ENCODE measurements at places on chromosomes 16 and 17.

DNA sequence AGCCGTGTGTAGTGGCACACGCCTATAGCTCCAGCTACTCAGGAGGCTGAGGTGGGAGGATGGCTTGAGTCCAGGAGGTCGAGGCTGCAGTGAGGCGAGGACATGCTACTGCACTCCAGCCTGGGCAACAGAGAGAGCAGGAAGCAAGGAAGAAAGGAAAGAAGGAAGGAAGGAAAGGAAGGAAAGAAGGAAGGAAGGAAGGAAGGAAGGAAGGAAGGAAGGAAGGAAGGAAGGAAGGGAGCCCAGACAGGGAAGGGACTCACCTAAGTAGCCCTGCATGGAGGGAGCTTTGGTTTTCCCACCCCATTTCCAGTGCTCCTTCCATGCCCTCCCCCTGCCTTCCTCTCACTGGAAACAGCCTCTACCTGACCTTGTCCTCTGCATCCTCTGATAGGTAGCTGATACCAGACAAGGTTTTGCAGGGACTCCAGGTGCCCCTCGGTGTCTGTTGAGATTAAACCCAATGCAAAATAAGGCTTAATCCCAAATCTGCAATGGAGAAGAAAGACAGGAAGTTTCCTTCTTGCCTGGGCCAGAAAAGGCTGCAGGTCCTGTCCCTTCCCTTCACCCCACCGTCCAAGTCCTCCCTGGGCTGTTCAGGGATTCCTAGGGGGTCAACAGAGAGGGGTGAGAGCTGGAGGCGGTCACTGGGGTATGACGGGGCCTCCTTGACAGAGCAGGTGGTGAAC is 21.5 kb upstream of the CA4 start:
- DNase-seq: no peak

- peak; percentile 87 for DNase-seq
These were observed 27.5 kb upstream of the PIK3R6 start for GRCh38 chr17:8894673-8895578.

DNA sequence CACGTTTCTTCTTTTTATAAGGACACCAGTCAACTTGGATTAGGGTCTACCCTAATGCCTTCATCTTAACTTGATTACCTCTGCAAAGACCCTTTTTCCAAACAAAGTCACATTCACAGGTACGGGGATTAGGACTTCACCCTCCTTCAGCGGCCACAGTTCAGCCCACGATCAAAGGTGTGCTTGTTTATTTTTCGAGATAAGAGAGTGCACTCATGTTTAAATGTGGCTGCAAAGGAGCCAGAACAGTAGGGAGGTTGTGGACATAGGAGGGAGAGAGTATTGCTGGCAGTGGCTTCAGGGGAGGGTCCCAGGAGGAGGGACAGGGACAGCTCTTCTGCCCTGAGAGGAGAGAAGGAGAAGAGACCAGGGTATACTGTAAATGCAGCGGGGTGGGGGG is 46.7 kb downstream of the MGAT5B start:
- no peak for DNase-seq

GRCh38 chr17:13678841-13679240 is 77.1 kb upstream of the HS3ST3A1 start:
- DNase-seq: no peak

GRCh38 chr17:64131606-64132270 is 1.8 kb upstream of the ERN1 start:
- DNase-seq: no peak

- DNase-seq: peak; percentile 84
These were observed at the start of gene NHERF2 for GRCh38 chr16:2026461-2027023. Gene NHERF2, plus strand, starts transcription at chr16:2026902. Its CDS starts 104 bp downstream, at chr16:2027006.

GRCh38 chr16:23124315-23124714 is 24.9 kb downstream of the USP31 start:
- no peak for DNase-seq

- DNase-seq: no peak
These were observed 32.2 kb upstream of the ETV4 start for GRCh38 chr17:43578404-43578698.

GRCh38 chr16:4309833-4310266 is 6.0 kb upstream of the GLIS2 start:
- peak; percentile 55 for DNase-seq

DNA sequence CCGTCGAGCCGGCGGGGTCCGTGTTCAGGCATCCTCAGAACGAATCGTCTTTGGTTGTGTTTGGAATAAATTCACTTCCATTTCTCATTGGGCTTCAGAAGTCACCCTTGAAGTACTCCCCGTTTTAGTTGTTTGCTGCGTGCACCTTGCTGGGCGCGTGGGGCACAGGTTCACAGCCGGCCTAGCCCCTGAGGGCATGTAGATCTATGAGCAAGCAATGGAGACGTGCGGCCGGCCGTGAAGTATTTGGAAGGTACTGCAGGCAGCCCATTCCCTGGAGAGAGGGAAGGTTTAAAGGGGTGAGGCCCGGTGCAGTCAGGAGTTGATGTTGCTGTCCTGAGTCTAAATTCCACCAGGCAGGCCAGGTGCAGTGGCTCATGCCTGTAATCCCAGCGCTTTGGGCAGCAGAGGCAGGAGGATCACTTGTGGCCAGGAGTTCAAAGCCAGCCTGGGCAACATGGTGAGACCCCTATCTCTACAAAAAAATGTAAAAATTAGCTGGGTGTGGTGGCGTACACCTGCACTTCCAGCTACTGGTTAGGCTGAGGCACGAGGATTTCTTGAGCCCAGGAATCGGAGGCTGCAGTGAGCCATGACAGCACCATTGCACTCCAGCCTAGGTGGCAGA is 714 bp downstream of the ACSF3 start:
- no peak for DNase-seq

DNA sequence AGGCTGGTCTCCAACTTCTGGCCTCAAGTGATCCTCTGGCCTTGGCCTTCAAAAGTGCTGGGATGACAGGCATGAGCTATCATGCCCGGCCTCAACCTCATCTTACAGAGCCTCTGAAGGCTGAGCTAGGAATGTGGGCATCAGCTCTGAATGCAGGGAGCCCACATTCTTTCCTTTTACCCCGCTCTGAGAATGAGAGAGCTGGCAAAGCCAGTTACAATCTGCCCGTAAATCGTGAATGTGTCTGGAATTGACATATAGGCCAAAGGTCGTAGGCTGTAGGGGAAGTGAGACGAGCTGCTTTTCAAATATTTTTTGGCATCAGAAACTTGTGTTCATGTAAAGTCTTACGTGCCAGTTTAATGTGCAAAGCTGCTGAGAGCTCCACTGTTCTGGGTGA is 4.5 kb downstream of the TMEM238L start:
- DNase-seq: no peak

DNA sequence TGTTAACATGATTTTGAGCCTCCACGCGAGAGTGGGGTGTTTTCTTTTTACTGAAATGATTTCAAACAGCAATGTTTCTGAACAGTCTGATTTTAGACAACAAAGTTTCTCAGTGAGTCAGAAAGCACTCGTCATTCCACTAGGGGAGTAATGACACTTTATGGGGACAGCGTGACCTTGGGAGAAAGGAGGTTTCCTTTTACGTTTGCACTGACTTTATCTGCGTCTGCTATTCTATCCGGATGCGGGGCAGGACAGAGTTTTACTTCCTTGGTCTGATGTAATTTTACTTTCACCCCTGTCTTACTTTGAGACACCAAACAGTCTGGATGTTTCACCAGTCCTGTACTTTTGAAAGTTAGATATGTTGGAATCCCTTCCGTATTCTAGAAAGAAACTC is 20.7 kb downstream of the SLC47A1 start:
- no peak for DNase-seq

GRCh38 chr16:54847207-54847606 is 83.5 kb upstream of the IRX5 start:
- no peak for DNase-seq

- no peak for DNase-seq
These were observed 17.0 kb downstream of the CEP295NL start for GRCh38 chr17:78885956-78886355.

DNA sequence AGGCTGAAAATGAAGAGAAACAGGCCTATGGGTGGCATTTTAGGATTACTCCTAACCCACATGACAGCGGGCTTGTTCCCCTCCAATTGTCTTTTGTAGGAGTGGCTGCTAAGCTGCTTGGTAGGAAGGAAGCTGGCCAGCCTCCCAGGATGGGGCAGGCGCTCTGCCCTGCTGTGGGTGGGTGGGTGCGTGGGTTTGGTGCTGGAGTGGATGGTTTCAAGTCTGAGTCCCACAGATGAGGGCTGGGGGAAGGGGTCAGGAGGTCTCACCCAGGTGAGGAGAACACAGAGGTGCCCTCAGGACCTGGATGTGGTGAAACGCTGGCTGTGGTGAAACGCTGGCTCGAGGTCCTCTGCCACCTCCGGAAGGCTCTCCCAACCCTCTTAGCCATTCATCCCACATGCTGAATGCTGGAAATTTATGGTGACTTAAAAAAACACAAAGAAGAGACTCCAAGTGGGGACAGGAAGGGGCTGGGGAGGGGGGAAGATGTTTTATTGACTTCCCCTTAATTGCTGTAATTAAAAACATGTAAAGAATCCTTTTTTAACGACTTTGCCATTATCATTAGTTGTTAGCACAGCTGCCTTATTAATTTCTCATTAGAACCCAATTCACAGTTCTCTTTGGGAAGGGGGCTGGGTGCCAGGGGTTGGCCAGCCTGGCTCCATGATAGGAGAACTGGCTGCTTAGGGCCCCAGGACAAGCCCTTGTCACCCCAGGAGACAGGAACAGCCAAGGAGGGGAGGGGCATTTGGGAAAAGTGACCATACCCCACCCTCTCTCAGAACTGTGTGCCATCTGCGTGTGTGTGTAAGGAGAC is 153.5 kb upstream of the CDC42EP4 start:
- no peak for DNase-seq

DNA sequence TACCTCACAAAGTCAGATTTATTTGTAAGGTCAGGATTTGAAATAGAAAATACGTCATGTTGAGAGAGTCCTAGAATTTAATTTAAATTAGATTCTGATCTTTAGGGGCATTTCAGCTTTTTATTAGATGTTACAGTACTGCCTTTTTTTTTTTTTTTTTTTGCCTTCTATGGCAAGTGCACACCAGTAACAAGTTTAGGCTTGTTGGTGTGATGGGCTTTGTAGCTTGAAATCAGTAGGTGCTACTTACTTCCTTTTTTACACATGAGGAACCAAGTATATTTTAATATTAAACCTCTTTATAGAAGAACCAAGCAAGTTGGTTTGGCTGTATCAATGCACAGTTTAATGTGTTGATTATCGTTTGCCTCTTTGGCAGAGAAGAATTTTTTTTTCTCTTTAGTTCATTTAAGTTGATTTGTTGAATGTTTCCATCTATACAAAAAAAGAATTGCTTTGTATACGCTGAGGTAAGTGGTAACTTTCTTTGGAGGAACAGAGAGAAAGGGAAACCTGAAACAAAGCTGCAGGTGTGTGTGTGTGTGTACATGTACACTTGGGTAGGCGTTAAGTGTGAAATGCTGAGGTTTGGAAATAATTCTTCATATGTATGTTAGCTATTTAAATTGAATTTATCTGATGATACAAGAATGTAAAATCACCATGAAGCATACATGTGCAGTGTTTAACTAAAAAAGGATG is 15.7 kb downstream of the RBL2 start:
- DNase-seq: no peak

DNA sequence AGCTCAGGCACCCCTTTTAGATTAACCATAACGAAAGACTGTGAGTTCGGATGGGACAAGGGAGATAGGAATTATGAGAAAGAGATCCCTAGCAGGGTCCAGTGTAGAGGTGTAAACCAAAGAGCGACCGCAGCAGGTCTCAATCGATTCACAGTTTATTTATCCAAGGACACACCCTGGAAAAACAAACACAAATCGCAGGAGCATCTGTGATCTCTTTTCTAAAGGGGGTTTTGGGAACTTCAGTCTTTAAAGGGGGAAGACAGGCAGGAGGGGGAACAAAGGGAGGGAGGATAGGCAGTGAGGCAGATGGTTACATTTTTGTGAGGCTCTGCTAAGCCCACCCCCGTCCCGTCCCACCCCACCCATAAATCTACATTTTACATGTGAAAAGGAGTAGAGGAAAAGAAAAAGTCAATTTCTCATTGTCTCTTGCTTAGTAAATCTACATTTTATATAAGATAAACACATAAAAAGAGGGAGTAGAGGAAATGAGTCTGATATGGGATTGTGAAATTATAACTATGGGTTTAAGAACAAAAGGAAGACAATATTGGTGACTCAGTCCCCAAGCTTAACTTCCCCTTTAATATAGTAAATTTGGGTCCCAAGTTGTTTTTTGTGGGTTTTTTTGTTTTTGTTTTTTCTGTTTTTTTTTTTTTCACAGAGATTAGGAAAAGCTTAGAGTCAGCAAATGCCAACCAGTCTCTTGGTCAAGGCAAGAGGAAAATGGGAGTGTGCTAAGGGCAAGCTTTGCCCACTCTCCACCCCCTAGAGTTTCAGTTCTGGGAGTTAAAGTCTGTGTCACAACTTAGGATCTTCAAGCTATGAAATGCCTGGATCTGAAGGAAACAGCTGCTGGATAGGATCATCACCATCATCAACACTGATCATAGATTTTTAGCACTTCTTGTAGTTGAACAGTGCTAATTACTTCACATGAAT is 160.9 kb upstream of the CDH5 start:
- no peak for DNase-seq

DNA sequence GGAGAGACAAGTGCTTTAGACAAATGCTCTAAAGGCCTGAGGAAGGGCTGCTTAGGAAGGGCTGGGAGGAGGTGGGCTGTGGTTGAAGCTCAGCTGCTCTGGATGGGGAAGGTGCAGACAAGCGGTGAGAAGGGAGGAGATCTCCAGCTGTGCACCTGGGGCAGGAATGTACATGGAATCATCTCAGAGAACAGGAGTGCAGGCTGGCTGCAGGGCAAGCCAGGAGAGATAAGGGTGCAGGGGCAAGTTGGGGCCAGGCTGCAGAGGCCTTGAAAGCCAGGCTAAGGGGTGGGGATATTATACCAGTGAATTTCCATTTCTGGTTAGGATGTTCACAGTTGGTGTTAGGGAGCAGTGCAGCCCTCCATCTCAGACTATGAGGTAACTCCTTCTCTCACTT is 4.2 kb downstream of the SLC6A2 start:
- no peak for DNase-seq

DNA sequence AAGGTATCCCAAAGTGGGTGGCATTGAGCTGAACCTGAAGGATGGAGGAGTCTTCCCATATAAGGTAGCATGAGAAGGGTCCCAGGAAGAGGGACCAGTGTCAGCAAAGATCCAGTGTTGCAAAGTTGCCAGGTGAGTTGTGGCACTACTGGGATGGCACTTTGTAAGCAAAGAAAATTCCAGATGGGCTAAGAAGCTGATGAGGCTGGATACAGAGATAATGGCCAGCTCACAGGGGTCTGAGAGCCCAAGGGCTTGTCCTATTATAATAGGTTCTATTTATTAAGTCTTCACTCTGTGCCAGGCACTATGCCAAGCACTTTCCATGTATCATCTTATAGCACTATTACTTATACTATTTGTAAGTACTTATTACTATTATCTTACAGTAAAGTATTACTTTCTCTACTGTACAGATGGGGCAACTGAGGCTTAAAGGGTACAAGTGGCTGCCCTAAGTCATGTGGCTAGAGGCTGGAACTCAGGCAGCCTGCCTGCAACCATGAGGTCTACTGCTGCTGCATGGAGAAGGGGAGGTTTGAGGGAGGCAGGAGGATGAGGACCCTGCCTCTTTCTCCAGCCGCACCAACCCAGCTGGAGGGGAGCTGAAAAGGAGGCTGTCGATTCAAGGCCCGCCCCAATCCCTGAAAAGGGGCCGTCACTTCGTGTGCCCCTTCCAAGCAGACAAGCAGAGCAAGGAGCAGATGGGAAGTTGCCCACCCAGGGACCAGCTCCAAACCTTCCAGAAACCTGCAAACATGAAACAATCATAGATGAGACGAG is 86.5 kb downstream of the C16orf78 start:
- no peak for DNase-seq
